Fibroblast of skin of left biceps (primary cell): ENCODE measurements at places on chromosomes 5 and 9.

DNA sequence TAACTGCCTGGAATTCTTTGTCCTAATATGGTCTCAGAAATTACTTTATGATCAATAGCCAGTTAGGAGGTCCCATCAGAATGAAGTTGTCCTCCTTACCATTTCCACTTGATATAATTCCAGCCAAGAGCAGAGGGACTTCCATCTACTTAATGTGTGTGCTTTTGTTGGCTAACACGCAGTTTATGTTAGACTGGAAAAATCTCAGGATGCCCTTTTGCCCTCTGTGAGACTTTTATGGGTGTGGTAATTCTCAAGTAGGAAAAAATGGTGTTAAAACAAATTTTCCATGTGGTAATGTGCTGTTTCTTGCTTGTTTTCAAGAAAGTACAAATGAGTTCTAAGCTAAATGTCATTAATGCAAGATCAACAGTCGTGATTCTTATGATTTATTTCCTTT is 327.1 kb downstream of the MTRR start:
- no peak for DNase-seq

GRCh38 chr9:124873664-124874063 is 11.7 kb downstream of the ARPC5L start:
- no peak for DNase-seq

DNA sequence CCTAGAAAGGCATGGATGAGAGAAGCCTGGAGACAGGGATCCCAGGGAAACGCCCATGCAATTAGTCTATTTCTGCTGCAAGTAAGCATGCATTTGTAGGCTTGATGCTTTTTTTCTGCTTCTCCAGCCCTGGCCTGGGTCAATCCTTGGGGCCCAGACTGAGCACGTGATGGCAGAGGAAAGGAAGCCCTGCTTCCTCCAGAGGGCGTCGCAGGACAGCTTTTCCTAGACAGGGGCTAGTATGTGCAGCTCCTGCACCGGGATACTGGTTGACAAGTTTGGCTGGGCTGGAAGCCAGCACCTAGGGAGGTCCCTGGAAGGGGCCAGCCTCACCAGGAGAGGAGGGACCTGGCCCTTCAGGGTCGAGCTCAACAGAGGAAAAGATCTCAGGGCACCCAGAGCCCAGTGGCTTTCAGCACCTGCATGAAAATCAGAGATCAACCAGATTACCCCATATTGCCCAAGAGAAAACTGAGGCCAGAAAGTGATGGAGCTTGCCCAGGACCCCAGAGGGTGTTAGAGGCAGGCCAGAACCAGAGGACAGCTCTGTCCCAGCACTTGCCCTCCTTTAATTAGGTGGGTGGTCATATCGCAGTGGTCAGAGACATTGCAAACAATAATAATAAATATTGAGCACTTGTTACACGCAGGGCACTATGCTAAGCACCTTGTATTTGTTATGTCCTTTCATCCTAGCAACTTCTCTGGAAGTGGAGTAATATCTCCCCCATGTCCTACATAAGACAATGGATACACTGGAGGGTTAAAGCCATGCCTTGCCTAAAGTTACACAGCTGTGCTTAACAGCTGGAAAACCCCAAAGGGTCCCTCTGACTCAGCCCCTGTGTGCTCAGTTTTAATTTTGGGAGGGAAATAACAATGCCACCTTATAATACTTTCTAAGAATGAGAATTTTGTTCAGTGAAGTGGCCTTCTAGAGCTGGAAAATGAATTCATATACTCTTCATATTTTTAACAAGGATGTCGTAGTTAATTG is 67.1 kb downstream of the KLF4 start:
- DNase-seq: peak; percentile 25

DNA sequence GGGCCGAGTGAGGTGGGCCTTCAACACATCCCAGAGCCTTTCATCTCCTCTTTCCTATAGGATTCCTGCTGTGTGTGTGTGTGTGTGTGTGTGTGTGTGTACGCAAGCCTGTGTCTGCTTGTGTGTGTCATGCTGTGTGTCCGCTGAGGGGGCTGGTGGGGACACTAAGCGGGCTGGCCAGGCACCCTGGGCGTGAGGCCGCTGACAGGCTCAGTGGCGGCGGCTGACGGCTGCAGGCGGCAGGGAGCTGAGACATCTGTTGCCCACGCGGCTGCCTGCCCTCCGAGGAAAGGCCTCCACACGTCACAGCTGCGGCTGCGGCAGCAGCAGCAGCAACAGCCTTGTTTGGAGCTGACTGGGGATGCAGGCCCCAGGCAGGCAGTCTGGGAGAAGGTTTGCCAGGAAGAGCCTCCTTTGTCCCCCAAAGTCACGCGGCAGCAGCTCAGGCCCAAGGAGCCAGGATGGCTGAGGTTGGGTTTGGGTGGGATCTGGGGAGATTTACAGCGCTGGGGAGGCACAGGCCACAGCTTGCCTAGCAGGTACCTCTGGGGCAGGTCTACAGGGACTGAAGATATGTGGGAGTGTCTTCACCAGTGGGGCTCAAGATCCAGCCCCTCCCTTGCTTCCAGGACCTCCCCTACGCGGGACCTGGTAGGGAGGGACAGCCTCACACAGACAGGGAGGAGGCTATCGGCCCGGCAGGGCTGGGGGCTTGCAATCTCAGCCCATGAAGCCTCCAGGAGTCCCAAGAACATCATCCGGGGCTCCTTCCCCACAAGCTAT is 1.8 kb downstream of the PDLIM4 start:
- DNase-seq: peak; percentile 69
